ENCODE measurements at places on chromosomes 2 and 18.

DNA sequence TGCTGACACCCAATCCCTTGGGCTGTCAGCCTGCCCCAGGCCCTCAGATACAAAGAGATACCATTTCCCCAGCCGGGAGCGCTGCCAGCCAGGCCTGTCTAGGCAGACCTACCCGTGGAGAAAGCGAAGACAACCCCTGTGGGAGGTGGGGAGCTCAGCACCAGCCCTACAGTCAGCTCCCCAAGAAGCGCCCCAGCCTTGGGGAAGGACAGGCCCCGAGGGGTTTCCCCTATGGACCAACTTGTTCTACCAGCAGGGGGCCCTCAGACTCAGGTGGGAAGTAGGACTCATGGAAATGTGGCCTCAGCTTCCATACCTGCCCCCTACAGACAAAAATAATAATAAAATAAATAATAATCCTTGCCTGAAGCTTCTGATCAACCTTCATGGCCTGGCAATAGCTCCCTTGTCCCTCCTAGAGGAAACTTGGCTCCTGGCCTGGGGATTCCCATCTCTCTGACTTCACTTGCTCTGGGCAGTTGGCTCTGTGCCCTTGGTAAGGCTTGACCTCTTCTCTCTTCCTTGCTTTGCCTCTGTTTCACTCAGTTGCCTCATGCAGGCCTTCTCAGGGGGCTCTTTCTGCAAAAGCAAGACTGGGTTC is 7.0 kb downstream of the SLC35F6 start:
- DNase-seq: no peak

DNA sequence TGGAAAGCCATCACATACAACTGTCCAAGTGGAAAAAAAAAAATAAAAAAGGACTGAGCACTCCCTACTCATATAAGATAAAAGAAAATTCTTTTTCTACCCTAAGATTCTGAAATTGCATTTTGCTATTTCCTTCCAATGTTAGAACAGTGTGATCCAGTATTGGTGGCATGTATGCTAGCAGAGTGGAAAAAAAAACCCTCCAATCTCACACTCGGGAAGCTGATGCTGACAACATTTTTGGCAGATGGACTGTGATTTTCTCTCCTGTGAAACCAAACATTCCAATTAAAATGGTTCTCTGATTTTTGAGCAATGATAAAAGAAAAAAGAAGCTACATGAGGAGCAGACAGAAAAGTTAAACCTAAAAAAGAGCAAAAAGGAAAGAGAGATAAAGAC is 419.8 kb downstream of the DPP10 start:
- DNase-seq: no peak

DNA sequence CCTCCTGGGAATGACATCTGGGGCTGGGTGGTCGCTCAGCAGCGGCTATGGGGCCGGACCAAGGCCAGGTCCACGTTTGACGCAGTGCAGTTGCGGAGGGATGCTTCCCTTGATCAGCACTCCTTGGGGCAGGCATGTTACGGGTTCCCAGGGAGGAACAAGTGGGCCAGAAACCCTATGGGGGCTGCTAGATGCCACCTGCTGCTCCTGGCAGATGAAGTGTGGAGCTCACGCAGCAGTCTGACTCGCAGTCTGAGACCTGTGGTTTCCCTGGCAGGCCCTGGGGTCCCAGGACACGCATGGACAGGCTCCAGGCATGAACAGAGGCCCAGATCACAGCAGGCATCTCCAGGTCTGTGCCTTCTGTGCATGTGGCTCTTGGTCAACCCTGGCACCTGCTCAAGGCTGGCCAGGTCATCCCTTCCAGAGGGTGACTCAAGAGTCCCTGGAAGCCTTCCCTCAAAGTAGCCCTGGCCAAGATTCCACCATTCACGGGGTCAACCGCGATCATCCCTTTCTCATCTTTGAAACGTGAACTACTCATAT is 20.0 kb downstream of the KCNF1 start:
- no peak for DNase-seq

- DNase-seq: peak; percentile 67
Measured at GRCh38 chr2:28291811-28292440, 100.7 kb upstream of the FOSL2 start.

DNA sequence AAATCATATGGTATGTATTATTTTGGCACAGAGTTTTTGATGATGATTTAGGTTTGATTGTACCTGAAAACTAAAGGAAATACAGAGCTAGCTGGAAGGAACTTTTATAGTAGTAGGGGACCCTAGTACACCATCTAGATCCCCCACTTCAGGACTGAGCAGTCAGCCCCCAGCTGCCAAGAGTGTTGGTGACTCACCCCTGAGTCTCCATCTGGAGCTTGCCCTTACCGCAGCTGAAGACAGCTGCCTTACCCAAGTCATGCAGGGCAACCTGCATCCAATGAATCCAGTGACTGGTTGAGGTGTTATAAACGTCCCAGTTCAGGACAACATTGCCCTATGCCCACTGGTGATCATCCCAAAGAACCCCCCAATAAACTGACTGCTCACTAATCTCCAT is 15.3 kb downstream of the PMS1 start:
- DNase-seq: no peak

DNA sequence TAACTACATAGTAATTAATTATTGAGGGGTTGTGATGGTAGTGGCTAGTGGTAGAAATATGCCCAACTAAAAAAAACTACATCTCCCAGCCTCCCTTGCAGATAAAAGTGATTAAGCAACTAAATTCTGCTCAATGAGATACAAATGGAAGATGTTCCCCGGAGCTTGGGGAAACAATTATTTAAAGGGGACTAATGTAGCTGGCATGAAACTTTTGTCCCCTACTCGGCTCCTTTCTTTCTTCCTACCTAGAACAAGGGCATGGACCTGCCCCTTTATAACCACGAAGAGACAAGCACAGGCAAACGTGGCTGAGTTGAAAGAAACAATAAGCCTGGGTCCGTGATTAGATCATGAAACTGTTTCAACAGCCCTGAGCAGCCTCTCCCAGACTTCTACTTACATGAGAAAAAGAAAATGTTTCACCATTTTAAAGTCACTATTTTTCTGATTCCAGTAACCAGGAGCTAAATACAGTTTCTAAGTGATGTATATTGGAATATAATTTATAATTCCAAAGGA is 236.9 kb downstream of the SCG2 start:
- DNase-seq: no peak

GRCh38 chr2:219737270-219737691 is 109.9 kb downstream of the SLC4A3 start:
- no peak for DNase-seq

- no peak for DNase-seq
Measured at GRCh38 chr2:169260246-169260645, 102.1 kb downstream of the LRP2 start.

GRCh38 chr2:172704072-172704936 is 31.3 kb upstream of the RAPGEF4 start:
- no peak for DNase-seq

DNA sequence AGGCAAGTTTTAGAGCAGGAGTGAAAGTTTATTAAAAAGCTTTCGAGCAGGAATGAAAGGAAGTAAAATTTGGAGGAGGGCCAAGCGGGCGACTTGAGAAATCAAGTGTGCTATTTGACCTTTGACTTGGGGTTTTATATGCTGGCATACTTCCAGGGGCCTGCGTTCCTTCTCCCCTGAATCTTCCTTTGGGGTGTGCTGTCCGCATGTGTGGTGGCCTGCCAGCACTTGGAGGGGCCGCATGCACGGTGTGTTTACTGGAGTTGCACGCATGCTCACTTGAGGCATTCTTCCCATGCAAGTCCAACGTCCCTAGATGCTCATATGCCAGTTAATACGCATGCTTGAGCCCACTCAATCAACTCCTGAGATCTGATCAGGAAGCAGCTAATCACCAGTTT is 78.3 kb upstream of the MAP4K4 start:
- peak; percentile 6 for DNase-seq

- peak; percentile 57 for DNase-seq
Measured at GRCh38 chr2:191318729-191319078, 73.5 kb downstream of the MYO1B start.

DNA sequence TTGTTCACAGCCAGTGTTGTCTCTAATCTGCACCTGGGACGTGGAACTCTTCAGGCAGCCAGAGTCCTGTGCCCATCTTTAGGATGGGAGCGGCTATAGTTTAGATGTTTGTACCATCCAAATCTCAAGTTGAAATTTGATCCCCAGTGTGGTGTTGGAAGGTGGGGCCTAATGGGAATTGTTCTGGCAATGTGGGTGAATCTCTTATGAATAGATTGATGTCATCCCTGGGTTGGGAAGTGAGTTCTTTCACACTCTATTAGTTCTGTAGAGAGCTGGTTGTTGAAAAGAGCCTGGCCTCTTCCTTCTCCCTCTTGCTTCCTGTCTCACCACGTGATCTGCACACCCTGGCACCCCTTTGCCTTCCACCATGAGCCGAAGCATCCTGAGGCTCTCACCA is 300.9 kb downstream of the TXNL1 start:
- no peak for DNase-seq

- DNase-seq: no peak
Measured at GRCh38 chr2:33241581-33241980, 234.9 kb upstream of the RASGRP3 start.

DNA sequence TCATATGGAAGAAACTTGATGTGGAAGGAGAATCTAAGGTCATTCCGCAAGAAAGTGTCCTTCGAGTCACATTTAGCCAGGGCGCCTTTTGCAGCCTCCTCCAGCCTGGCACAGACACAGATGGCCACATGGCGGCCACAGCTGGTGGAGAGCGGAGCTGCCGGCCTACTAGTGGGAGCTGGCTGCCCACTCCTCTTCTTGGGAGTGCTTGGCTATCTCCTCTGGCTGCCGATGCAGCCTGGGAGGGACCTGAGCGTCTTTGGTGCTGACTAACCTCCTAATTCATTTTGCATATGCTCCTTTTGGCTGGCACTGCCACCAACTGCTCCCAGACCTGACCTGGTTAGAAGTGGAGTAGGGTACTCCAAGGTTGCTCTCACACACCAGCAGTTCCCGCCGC is 199.3 kb upstream of the MYT1L start:
- no peak for DNase-seq

DNA sequence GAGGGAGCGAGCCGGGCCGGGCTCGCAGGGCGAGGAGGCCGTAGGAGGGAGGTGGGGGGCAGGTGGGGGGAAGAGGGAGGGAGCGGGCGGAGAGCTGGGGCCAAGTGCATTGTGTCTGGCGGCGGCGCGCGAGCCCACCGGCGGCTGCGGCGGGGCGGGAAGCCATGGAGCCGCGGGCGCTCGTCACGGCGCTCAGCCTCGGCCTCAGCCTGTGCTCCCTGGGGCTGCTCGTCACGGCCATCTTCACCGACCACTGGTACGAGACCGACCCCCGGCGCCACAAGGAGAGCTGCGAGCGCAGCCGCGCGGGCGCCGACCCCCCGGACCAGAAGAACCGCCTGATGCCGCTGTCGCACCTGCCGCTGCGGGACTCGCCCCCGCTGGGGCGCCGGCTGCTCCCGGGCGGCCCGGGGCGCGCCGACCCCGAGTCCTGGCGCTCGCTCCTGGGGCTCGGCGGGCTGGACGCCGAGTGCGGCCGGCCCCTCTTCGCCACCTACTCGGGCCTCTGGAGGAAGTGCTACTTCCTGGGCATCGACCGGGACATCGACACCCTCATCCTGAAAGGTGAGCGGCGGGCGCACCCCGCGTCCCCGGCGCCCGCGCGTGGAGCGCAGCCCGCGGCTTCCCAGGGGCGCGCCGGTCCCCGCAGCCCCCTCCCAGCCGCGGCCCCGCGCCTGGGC is at the start of gene TMEM178A:
TSS of gene TMEM178A (plus strand) at position 107 of the 680 bp plus-strand sequence. CDS start at position 165, 58 bp downstream.
- no peak for DNase-seq

DNA sequence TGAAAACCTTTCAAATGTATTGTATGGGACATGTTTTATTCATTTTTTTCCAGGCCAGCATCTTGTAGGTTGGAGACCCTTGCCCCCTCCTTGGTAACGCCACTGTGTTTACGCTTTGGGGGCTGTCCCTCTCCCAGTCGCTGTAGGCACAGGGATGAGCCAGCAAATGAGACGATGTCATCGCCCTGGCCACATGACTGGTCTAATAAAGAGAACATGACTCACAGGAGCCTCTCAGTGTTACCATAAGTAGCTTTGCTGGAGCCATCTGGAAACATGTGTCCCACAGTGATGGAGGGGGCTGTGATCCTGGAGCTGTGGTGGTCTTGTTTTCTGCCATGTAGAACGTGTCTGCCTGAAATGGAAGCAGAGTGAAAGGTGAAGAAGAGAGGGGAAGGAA is 78.9 kb downstream of the CD8B2 start:
- no peak for DNase-seq

GRCh38 chr2:191676790-191677645 is 918 bp upstream of the NABP1 start:
- peak; percentile 59 for DNase-seq

- no peak for DNase-seq
Measured at GRCh38 chr18:42045346-42045745, 90.3 kb downstream of the PIK3C3 start.

All from fibroblast of skin of left quadriceps (primary cell).